ENCODE measurements at places on chromosomes 1 and 21. TPM values are rescaled to one million over a fixed set of nuclear protein-coding genes. Genes with fewer than 3 reads are reported as not detected.

DNA sequence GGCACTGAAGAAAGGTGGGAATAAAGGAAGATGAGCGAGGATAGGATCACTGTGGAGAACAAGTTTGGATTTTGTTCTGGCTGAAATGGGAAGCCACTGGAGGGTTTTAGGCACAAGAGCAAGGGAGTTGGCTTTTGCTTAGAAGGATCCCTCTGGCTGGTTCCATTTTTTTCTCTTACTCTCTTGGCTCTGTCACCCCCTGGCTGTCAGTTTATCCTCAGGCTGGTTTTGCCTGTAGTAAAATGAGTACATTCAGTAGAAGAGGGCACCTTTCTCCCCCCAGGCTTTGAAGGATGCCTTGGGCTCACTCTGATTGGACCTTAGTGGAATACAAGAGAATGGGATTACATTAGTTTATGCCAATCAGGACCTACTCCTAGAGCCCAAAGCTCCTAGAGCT, 17.1 kb downstream of the CACHD1 start:
- DNase-seq: no peak

DNA sequence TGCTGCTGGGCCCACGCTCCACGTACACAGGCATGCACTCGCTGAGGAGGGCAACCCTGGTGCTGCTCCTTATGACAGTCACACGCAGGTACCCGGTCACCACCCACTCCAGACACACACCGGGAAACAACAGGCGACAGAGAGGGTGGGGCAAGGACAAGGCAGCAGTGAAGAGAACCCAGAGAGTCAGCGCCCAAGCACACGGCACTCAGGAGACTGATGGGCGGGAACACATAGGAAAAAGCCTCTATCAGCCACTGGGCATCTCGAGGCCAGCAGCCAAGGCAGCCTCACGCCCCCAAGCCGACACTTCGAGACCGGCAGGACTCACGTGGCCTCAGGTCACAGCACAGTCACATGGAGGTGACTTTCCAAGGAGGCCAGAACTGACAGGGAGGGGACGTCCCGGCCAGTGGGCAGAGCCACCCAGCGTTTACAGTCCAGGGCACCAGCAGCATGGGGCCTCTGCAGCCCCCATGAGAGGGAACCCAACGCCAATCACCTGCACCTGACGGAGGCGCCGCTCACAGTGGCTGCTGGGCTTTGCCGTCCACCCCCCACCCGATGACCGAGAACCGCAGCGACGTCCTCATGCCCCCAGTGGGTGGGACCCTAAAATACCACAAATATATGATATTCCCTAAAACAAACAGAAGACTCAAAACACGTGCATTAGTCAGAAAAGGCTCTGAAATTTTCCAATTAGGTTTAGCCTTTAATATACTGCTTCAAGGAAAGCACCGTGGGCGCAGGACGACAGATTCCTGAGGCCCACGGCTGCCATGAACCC, 19.7 kb downstream of the PTTG1IP start:
- no peak for DNase-seq

- DNase-seq: peak; percentile 28
These were observed 126.5 kb downstream of the ADSS2 start for GRCh38 chr1:244325056-244325758.

DNA sequence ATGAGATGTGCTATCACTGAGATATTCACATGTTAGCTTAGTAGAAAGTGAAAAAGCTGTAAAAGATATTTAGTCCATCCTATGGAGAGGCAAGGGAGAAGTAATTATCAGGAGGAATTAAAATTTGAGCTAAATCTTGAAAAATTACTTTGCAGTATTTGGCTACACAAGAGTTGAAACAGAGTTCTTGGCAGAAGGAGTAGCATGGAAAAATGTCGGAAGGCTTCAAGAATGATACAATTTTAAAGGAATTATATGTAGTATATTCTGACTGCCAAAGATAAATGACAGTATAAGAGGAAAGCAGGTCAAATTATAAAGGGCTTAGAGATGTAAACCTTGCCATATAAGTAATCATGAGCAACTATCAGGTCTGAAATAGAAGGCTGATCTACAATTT, 518.9 kb downstream of the BRINP3 start:
- DNase-seq: no peak

DNA sequence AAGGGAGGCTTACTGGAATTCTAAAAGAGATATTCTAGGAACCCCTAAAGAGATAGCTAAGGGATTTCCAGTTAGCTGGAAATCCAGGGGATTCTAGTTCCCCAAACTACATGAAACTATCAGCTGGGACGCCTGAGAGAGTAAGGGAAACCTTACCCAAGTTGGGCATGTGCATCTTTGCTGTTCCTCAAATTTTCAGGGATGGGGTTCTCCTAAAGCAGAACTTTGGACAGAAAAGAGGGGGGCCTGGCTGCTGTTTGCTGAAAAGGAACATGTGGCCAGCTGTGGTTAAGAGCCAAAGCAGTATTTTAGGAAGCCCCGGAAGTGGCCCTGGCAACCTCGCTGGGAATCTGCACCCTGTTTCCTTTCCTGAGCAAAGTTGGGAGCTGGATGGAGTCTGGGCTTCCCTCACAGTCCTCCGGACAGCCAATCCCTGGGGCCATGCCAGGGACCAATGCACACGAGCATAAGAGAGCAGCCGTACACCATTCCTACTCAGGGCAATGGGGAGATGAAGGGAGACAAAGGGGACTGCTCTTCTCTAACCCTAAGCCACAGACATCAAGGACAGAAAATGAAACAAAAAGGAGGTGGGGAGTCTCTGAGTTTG, 154.3 kb downstream of the PLXNA2 start:
- no peak for DNase-seq

GRCh38 chr1:150578272-150579109, 919 bp downstream of the MCL1 start:
- peak; percentile 88 for DNase-seq

DNA sequence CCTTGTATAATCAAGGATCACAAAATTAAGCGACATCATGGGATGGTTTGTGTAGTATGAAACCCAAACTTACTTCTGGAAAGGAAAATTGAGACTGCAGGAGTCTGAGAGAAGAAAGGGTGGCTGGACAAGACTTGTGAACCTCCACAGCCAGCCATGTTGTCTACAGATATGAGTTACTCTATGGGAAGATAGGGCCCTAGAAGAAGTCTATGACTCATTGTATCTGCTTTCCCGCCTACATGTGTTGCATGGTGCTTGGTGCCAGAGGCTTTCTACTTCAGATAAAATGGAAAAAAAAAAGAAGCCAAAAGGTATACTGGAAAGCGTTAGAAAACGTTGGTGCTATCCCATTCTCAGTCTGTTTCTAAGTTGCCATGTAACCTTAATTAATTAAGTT, 18.7 kb upstream of the OR6N2 start:
- no peak for DNase-seq

- no peak for DNase-seq
These were observed 16.8 kb downstream of the DHX9 start for GRCh38 chr1:182855911-182856310.

- no peak for DNase-seq
These were observed 20.5 kb downstream of the RHOU start for GRCh38 chr1:228755800-228756199.

Gene NKAIN1
- total RNA-seq: 0.05 TPM

Gene KCNC4
- total RNA-seq: 0.26 TPM

Gene DPT
- not detected for total RNA-seq

Gene FCRL3
- not detected for total RNA-seq

Gene PGBD5
- 1.3 TPM for total RNA-seq
